ENCODE measurements at places on chromosomes 6 and 20. TPM values are rescaled to one million over a fixed set of nuclear protein-coding genes. Genes with fewer than 3 reads are reported as not detected.

The FOXF2 gene
- 4.5 TPM for total RNA-seq

The PI3 gene
- total RNA-seq = not detected

The SNTA1 gene
- total RNA-seq = 60.7 TPM

The CHMP4B gene
- 41.2 TPM for total RNA-seq

The COL12A1 gene
- total RNA-seq = 170 TPM

The FRS3 gene
- 3.0 TPM for total RNA-seq

The NMBR gene
- not detected for total RNA-seq

The SLC2A4RG gene
- 97.1 TPM for total RNA-seq

The MACROD2 gene
- total RNA-seq = not detected

The IL17F gene
- not detected for total RNA-seq
